Left colon (tissue), 2 donors: ENCODE measurements at places on chromosomes 4 and X.

GRCh38 chrX:119518371-119518770 lies 46.8 kb downstream of the STEEP1 start:
- no peak for DNase-seq

GRCh38 chr4:184831153-184831552 lies 5.4 kb upstream of the ACSL1 start:
- no peak for DNase-seq

- DNase-seq = no peak
Measured at GRCh38 chrX:118730500-118731247, 3.3 kb downstream of the IL13RA1 start.

- no peak for DNase-seq
Measured at GRCh38 chr4:176791591-176792325, 964 bp downstream of the VEGFC start.

DNA sequence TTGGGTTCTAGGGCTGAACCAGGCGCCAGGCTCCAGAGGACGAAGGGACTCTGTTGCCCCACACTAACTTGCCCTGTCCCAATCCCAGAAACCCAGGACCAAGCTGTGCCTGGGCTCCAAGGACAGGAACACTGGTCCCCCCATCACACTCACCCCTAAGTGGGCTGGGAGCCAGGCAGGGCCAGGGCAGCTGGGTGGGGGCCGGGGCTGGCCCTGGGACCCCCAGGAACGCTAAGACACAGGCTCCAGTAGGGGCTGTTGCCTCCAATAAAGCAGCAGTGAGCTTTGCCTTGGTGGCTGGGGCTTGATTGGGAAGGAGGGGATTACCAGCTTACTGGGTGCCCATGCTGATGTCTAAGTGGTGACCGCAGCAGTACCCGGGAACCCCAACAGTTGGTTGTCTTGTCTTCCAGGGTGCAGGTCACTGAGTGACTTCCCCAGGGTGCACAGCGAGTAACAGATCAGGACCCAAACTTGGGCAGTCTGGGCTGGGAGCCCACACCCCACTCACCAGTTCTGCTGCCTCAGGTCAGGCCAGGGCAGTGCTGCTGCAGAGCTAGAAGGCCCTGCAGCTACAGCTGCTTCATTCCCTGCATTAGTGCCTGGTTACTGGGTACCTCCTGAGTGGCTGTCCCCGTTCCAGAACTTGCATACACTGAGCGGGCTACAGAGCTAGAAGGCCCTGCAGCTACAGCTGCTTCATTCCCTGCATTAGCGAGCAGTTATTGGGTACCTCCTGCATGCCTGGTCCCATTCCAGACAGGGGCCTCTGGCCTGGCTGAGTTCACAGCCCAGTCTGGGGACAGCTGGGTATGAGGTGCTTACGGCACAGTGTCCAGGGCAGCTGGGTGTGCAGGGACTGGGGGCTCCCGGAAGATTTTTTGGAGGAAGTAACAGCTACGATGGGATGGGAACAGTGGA lies 9.4 kb upstream of the ADD1 start:
- DNase-seq = no peak

- no peak for DNase-seq
Measured at GRCh38 chr4:176360446-176360845, 40.7 kb downstream of the SPCS3 start.

GRCh38 chrX:3581609-3582108 lies 131.8 kb downstream of the PRKX start:
- DNase-seq = no peak

DNA sequence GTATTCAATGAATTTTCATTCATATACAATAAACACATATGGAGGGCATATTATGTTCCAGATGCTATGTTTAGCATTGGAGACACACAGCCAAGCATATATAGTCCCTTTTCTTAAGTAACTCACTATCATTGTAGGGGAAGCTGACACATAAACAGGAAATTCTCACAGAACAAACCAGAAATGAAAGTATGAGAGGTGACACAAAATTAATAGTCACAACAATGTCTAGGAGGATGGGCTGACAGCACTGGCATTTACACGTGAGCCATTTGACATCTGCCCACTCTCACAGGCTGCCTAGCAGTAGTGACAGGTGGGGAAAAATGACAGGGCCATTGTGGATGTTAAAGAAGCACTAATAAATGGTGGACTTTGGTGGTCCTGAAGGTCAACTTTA lies 2.6 kb upstream of the CNOT6L start:
- no peak for DNase-seq

- DNase-seq = no peak
Measured at GRCh38 chr4:25178838-25179261, 18.6 kb upstream of the SEPSECS start.

GRCh38 chrX:30483996-30484395 lies 93.6 kb downstream of the TASL start:
- no peak for DNase-seq

GRCh38 chr4:8478801-8479744 lies 38.5 kb downstream of the TRMT44 start:
- DNase-seq = no peak

- no peak for DNase-seq
Measured at GRCh38 chr4:159051245-159052071, 51.4 kb upstream of the RAPGEF2 start.

DNA sequence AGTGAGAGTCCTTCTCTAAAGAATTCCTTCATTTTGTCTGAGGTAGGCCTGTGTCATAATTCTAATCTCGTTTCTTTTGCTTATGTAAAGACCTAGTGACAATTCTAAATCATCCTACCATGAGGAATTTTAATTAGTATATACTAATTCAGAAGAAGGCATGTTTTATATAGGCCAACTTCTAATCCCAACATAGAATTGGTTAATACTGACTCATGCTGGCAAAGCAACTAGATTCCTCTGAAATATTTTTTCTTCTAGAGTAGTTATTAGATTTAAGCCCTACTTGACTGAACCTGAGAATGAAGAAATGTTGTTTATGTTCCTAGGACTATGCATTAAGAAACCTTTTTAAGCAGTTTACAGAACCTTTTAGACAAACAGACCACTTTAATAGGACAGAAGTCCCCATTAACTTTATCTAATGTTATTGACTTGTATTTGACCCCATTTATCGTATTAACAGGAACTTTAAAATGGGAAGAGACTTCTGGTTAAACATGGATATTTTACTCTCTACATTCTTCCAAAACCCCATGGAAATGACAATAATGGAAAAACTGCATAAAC lies 56.1 kb upstream of the EIF1AX start:
- DNase-seq = no peak
